ENCODE measurements at places on chromosomes 4 and X. TPM values are rescaled to one million over a fixed set of nuclear protein-coding genes. Genes with fewer than 3 reads are reported as not detected.

Gene PRICKLE3
- 4.6 TPM for polyA plus RNA-seq

Gene F9
- polyA plus RNA-seq = not detected

Gene ERAS
- not detected for polyA plus RNA-seq

Gene GAGE2A
- not detected for polyA plus RNA-seq

Gene CXorf65
- not detected for polyA plus RNA-seq

Gene GPRIN3
- 7.6 TPM for polyA plus RNA-seq

Gene LINC00632
- polyA plus RNA-seq = 5.4 TPM

Gene AFP
- 1,253 TPM for polyA plus RNA-seq

Gene MAOB
- polyA plus RNA-seq = 48.7 TPM

Gene TMEM154
- polyA plus RNA-seq = 0.72 TPM

Gene YIPF7
- polyA plus RNA-seq = 0.22 TPM
